ENCODE measurements at places on chromosomes 1 and 21.

- no peak for DNase-seq
These were observed 963.7 kb upstream of the ADGRL2 start for GRCh38 chr1:80837066-80837465.

- DNase-seq: peak; percentile 67
These were observed 26.3 kb downstream of the DUSP10 start for GRCh38 chr1:221715321-221716169.

DNA sequence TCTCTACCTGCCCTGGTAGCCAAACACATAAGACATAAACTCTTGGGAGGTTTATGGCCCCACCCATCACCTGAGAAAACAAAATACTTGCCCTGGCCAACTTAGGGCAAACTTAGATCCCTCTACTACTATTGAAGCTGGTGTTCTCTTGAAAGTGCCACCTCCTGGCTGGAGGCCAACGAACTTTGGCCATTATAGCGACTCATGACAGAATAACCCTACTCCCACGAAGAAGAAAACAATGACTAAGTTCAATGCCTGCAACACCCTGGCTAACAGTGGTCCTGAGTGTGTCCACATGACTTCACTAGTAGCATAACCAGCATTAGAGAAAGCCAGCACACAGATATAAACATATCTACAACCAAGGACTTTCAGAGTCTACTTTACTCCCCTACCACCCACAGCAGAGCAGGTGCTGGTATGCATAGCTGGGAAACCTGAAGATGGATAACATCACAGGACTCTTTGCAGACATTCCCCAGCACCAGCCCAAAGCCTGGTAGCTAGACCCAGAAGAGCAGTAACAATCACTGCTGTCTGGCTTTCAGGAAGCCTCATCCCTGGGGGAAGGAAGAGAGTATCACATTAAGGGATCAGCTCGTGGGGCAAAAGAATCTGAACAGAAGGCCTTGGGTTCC is 81.0 kb downstream of the SLC30A10 start:
- DNase-seq: no peak

GRCh38 chr21:44911384-44912157 is 9.1 kb downstream of the ITGB2 start:
- DNase-seq: no peak

- no peak for DNase-seq
These were observed 103.1 kb upstream of the SLC2A1 start for GRCh38 chr1:43061757-43062156.
